ENCODE measurements at places on chromosomes 3 and 15.
A peak's percentile ranks its signal among the peaks of the same experiment; 100 is the strongest.

GRCh38 chr3:39177708-39178332 lies 14.6 kb downstream of the XIRP1 start:
- peak overlapping the region; percentile 48 for H3K4me3 ChIP-seq
- peak overlapping the region; percentile 65 for H3K27ac ChIP-seq
- no peaks in the 10 kb centered on the region for H3K36me3 ChIP-seq
- peak; percentile 61 for DNase-seq

DNA sequence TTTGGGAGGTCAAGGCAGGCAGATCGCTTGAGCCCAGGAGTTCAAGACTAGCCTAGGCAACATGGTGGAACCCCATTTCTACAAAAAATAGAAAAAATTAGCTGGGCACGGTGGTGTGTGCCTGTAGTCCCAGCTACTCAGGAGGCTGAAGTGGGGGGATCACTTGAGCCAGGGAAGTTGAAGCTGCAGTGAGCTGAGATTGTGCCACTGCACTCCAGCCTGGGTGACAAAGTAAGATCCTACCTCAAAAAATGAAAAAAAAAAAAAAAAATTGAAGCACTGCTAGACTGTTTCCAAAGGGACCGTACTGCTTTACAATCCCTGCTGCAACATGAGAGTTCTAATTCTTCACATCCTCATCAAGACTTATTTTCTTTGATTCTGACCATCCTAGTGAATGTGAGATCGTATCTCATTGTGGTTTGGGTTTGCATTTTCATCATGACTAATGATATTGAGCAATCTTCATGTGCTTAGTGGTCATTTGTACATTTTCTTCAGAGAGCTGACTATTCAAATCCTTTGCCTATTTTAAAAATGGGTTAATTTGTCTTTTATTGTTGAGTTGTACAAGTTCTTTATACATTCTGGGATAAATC lies 10.8 kb downstream of the CMTM8 start:
- peaks cover 11% of the 10 kb centered on the region for H3K4me1 ChIP-seq
- no peak for DNase-seq
- no peak overlapping the region for H3K27ac ChIP-seq
- H3K4me3 ChIP-seq = no peak overlapping the region

GRCh38 chr3:73572368-73572767 lies 52.4 kb downstream of the PDZRN3 start:
- no peaks in the 10 kb centered on the region for H3K27me3 ChIP-seq
- no peak for DNase-seq
- no peak overlapping the region for H3K27ac ChIP-seq
- no peaks in the 10 kb centered on the region for H3K36me3 ChIP-seq

DNA sequence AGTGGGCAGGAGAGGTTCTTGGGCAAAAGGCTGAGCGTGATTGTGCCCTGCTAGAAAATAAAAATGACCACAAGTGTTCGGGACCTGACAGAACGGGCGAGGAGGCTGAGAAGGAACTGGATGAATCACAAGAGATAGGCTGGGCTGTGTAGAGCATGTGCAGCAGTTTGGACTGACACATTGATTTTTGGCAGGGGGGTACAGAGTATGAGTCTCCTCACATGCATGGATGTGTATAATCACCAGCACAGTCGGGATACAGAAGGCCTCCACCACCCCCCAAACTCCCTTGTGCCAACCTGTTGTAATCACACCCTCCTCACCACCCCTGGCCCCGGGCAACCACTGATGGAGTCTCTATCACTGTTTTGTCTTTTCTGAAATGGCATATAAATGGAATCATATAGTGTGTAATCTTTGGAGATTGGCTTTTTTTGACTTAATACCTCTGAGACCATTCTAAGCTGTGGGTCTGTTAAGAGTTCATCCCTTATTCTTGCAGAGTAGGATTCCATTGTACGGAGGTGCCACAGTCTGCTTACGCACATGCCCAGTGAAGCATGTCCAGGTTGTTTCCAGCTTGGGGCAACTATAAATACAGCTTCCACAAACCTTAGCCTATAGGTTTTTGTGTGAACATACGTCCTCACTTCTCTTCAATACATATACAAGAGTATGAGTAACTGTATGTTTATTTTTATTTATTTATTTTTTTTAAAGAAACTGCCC lies 438.8 kb downstream of the FOXP1 start:
- H3K4me3 ChIP-seq = no peak overlapping the region
- DNase-seq = no peak
- H3K4me1 ChIP-seq = no peaks in the 10 kb centered on the region
- no peak overlapping the region for H3K27ac ChIP-seq

- H3K4me1 ChIP-seq = peaks cover 11% of the 10 kb centered on the region
- no peak overlapping the region for H3K4me3 ChIP-seq
- no peak for DNase-seq
- H3K36me3 ChIP-seq = no peaks in the 10 kb centered on the region
- no peaks in the 10 kb centered on the region for H3K27me3 ChIP-seq
Measured at GRCh38 chr3:49601358-49602048, 47.2 kb downstream of the BSN start.

GRCh38 chr15:60070838-60071493 lies 66.9 kb downstream of the FOXB1 start:
- H3K36me3 ChIP-seq = no peaks in the 10 kb centered on the region
- H3K4me3 ChIP-seq = no peak overlapping the region
- H3K4me1 ChIP-seq = no peaks in the 10 kb centered on the region
- no peak for DNase-seq

- no peak for DNase-seq
- no peak overlapping the region for H3K27ac ChIP-seq
- no peaks in the 10 kb centered on the region for H3K36me3 ChIP-seq
- no peaks in the 10 kb centered on the region for H3K27me3 ChIP-seq
- no peaks in the 10 kb centered on the region for H3K4me1 ChIP-seq
Measured at GRCh38 chr15:96703091-96703490, 372.6 kb downstream of the NR2F2 start.

DNA sequence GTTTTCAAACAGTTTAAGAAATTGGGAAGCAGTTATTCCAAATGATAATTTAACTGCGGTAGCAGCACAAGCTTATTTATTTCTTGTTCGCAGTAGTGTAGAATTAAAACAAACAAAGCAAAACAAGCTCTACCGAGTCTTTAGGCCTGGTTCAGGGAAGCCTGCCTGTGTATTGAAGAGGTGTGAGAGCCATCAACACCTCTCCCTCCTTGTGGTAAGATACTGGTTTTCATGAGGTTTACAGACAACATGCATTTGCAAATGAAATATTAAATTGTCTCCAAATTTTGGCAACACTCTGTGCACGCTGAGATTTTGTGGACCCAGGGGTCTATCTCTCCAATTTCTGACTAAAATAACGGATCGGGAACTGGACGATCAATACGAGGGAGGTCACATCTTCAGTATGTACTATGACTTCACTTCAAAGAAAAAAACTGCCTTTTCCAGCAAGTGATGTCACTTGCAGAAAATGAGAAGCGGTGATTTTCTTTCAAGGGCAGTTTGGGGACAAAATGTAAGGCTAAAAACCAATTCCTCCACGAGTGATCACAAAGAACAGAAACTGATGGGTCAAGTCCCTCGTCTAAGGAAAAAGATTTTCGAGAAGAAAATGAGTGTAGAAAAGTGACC lies 721 bp downstream of the ATR start:
- peaks cover 12% of the 10 kb centered on the region for H3K4me1 ChIP-seq
- peak overlapping the region; percentile 95 for H3K27ac ChIP-seq
- DNase-seq = no peak
- no peaks in the 10 kb centered on the region for H3K27me3 ChIP-seq
- peak overlapping the region; percentile 86 for H3K4me3 ChIP-seq

DNA sequence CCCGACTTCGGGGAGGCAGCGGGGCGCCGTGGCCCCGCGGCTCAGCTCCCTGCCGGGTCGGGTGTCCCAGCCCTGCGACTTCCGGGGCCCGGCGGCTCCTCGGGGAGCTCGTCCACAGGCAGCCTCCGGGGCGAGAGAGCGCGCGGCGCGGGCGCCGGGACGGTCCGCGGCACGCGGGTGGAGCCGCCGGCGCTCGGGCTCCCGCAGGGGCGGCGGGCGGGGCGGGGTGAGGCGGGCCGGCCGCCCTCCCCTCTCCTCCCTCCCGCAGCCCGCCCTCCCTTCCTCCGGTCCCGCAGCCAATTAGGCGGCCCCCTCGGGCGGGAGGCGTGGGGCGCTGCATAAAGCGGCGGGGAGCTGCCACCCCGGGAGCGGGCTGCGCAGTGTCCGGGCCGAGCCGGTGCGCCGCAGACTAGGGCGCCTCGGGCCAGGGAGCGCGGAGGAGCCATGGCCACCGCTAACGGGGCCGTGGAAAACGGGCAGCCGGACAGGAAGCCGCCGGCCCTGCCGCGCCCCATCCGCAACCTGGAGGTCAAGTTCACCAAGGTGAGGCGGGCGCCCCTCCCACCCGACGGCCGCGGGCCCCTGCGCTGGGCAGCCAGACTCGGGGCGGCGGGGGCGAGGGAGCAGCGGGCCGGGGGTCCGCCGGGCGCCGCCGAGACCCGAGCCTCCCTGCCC lies at the start of gene ALDH1A3:
Gene ALDH1A3, plus strand, starts transcription at position 368 of the 675 bp plus-strand sequence. Its CDS starts 77 bp downstream, at position 445.
- peaks cover 16% of the 10 kb centered on the region for H3K27me3 ChIP-seq

GRCh38 chr3:71625676-71626075 lies 42.1 kb upstream of the FOXP1 start:
- no peak overlapping the region for H3K27ac ChIP-seq
- no peak overlapping the region for H3K4me3 ChIP-seq
- no peak for DNase-seq
- H3K4me1 ChIP-seq = no peaks in the 10 kb centered on the region
- no peaks in the 10 kb centered on the region for H3K27me3 ChIP-seq

- H3K36me3 ChIP-seq = no peaks in the 10 kb centered on the region
- DNase-seq = peak; percentile 56
- no peaks in the 10 kb centered on the region for H3K27me3 ChIP-seq
- peak overlapping the region; percentile 44 for H3K4me3 ChIP-seq
- peak overlapping the region; percentile 95 for H3K27ac ChIP-seq
Measured at GRCh38 chr3:108124337-108125152, 33.7 kb upstream of the CD47 start.

DNA sequence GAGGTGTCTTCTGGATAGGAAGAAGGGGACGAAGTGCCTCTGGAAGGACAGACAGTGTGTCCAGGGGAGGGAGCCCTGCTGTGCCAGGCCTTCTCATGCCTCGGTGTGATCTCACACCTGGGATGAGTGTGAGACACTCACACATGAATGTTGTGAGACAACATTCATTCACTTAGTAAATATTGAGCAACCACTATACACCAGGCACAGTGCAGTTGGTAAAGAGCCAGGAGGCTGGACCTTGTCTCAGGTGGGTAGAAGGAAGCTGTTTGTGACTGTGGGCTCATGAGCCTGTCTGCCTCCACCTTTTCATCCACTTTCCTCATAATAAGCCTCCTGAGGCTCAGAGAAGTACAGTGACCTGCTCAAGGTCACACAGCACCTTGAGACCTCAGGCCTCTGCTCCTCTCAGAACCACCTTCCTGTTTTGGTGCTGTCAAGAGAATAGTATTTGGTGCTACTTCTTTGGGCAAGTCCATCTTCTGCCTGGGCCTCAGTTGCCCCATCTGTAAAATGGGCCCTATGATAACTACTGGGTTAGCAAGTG lies 20.9 kb downstream of the SLC6A6 start:
- H3K27me3 ChIP-seq = no peaks in the 10 kb centered on the region
- H3K36me3 ChIP-seq = no peaks in the 10 kb centered on the region
- H3K4me1 ChIP-seq = peaks cover 52% of the 10 kb centered on the region
- no peak for DNase-seq
- H3K4me3 ChIP-seq = no peak overlapping the region

GRCh38 chr3:20524328-20524727 lies 338.3 kb upstream of the SGO1 start:
- no peak for DNase-seq
- no peaks in the 10 kb centered on the region for H3K4me1 ChIP-seq
- no peak overlapping the region for H3K27ac ChIP-seq
- H3K4me3 ChIP-seq = no peak overlapping the region
- no peaks in the 10 kb centered on the region for H3K36me3 ChIP-seq
- H3K27me3 ChIP-seq = no peaks in the 10 kb centered on the region

DNA sequence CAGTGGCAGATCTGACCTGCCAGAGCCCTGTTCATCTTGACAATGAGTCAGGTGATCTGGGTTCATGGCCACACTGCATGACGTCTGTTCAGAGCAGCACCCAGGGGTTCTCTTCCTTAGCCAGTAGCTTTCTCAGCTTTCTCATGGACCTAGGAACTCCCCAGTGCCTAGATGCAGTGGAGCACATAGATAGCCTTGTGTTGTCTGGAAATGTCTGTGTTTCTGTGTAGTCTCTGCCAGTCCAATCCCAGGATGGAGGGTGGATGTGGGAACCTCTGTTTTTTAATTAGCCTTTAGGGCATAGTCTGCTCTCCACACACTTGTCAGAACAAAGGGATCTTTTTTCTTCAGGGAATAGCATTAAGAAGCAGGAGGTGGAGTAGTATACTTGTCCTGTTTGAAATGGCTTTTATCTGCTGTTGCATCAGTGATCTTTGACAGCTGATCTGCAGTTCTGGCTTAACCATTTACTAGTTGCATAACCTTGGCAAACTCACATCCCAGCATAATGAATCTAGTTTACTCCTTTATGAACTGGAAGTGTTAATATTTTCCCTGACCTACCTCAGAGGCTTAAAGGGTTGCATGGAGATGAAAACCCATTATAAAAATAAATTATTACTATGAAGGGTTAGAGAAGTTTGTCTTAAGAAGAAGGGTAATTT lies 16.1 kb upstream of the CACNA1D start:
- no peaks in the 10 kb centered on the region for H3K4me1 ChIP-seq
- no peaks in the 10 kb centered on the region for H3K27me3 ChIP-seq
- no peak for DNase-seq
- H3K4me3 ChIP-seq = no peak overlapping the region

DNA sequence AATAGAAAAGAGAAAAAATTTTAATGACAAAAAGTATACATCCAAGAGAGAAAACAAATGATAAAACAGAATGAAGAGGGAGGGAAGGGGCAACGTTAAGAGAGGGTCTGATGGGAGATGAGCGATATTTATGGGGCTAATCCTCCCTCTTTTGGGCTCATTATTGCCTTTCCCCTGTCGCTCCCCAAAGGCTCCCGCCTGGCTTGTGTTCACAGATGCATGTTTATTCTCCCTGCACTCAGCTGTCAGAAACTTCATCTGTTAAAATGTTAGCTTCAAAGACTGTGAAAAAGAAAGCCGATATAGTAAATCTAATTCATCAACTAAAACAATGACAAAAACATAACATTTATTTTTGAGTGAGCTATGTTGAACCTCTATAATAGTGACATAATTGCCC lies 74.3 kb downstream of the GABRB3 start:
- H3K27ac ChIP-seq = no peak overlapping the region
- no peak overlapping the region for H3K4me3 ChIP-seq
- H3K4me1 ChIP-seq = no peaks in the 10 kb centered on the region
- H3K36me3 ChIP-seq = no peaks in the 10 kb centered on the region

Measured in effector memory CD4-positive, alpha-beta T cell (primary cell).